ENCODE measurements at places on chromosomes 16 and 17.

GRCh38 chr17:30244853-30245385 is 9.4 kb upstream of the SLC6A4 start:
- DNase-seq = no peak

- DNase-seq = no peak
Measured at GRCh38 chr16:66352304-66352703, 14.2 kb upstream of the CDH5 start.

DNA sequence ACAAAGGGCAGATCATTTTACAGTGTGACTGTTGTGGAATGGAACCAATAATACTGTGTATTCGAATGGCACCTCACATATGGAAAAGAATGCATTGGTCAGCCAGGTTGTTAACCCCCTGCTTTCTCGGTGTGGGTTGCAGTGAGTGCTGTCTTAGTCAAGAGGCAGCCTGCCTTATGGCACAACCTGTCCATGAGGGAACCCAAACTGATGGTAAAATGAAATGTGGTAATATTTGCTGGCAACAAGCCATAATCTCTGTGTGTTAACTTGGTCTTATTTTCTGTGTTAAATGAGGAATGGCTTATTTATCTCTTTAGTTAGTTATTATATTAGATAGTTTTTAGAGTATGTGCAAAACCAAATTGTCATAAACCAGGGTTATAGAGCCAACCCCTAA is 81.6 kb downstream of the TMC6 start:
- no peak for DNase-seq

DNA sequence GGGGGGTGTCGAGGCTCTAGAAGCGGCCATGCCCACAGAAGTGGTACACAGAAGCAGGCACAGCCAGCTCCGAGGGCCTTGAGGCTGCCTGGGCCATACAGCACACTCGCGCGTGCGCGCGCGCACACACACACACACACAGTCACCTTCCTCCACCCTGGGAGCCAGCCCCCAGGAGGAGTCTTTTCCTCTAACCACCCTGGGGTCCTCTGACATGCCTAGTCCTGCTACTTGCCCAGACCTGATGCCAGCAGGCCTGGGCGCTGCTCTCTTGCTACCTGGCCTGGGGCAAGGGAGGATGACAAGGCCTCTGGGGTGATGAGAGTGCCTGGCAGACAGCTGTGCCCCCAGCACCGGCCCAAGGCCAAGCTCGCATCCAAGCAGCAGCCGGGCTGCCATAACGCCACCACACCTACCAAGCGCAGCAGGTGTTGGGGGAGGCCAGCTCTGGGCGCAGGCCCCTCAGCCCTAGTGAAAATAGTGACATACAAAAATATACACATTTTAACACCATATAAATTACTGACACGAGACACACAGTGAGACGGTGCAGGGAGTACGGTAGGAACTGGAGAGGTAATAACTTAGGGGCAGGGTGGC is 41.1 kb downstream of the TSC2 start:
- DNase-seq = no peak

DNA sequence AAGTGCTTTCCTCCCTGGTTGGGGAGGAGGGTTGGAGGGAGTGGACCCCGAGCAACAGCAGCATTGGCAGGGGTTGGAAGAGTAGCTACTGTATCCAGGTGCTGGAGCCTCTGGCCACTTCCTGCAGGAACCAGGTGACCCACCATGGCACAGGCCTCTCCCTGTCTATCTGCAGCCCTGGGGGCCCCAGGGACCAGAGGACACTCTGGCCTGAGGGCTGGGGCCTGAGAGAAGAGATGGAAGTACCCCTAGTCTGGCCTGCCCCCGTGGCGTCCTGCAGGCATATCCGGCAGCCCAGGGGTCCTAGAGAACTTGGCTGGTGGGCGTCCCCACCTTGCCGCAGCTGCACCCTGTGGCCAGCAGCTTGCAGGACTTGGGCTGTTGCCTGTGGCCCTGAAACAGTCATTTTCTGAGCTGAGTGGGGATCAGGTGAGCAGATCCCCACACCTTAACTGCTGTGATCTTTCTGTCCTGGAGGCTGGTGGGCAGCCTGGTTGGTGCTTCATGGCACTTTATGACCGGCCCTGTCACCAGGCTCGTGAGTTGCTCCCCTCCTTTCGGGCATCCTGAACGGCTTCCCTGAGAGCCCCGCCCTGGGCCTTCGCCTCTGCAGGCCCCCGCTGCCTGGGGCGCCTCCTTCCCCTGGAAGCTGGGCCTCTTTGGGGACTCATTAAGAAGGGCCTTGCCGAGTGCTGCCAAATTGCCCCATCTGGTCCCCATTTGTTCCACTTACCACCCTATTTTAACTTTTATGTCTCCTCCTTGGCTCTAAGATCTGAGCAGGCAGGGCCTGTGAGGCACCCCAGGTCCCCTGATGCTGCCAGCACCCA is 298.6 kb downstream of the SEC14L1 start:
- DNase-seq = no peak

GRCh38 chr16:55678161-55678821 is 22.5 kb downstream of the SLC6A2 start:
- no peak for DNase-seq

GRCh38 chr17:51995797-51996403 is 162.6 kb downstream of the CA10 start:
- no peak for DNase-seq

GRCh38 chr16:1027501-1027815 is 45.1 kb upstream of the SSTR5 start:
- no peak for DNase-seq

DNA sequence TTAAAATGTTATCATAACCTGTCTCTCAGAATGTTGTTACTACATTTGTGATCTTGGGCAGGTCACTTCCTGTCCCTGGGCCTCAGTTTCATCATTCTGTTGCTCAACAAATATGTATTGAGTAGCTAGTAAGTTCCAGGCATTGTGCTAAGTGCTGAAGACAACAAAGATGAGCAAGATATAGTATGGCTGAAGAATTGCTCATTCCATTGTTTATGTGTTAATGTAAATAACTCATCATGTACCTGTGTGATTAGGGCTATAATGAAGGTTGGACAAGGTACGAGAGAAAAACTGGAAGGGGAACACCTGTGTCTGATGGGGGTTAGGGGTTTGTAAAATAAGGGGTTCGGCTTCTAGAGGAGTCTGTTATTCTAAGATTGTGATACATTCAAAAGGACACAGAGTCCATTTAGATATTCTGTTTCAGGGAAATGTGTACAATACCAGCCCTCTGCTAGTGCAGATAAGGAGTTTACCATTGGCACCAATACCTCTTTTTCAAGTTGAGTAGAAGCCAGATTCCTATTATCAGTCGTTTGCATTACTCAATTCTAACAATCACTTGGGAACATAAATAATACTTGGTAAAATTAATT is 20.0 kb downstream of the TUBG1 start:
- DNase-seq = no peak

DNA sequence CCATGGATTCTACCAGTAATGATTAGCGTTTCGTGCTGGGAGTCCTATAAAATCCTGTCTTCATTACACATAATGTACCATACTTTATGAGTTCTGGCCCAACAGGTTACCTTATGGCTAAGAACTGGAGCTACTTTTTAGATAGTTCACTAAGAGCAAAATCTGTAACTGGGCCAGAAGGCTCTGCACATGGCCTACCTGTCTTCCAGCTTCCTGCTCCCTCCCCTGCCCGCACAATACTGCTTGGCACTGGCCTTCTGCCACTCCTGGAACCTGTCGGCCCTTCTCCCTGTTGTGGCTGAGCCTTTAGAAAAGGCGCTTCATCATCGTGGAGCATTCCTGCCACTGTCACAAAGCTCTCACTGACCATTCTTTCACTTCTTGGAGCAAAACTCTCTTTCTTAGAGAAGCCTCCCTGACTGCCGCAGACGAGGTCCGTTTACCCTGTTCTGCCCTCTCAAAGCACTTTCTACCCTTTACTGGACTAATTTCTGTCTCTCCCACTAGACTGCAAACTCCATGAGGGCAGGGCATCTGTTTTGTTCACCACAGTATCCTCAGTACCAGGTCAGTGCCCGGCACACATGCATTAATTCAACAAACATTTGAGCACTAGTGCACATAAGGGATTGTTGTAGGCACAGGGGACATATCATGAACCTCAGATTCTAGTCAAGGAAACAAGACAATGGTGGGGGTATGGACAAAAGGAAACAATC is 116.5 kb downstream of the PARN start:
- DNase-seq = no peak

DNA sequence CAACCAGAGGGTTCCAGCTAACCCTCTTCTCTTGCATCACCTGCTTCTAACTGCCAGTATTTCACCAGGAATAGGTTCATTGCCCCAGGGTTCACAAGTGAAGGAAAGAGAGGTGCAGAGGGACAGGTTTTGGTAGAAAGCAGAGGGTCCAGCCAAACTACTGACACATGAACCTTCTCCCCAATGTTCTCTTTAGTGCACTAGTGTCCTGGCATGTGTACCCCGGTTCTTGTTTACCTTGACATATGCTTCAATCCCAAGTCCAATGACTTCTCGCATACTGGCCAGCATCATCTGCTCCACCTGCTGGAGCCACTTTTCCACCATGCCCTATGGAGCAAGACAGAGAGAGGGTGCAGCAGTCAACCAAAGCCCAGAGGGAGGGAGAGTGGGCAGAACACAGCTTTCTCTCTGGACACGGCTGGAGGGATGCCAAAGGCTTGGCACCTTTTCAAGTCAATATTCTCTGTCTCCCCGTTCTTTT is 90.6 kb downstream of the DNAH3 start:
- no peak for DNase-seq

- no peak for DNase-seq
Measured at GRCh38 chr16:12296991-12297390, 320.5 kb downstream of the SNX29 start.

GRCh38 chr16:3022208-3022683 is 1.5 kb downstream of the HCFC1R1 start:
- peak; percentile 31 for DNase-seq

DNA sequence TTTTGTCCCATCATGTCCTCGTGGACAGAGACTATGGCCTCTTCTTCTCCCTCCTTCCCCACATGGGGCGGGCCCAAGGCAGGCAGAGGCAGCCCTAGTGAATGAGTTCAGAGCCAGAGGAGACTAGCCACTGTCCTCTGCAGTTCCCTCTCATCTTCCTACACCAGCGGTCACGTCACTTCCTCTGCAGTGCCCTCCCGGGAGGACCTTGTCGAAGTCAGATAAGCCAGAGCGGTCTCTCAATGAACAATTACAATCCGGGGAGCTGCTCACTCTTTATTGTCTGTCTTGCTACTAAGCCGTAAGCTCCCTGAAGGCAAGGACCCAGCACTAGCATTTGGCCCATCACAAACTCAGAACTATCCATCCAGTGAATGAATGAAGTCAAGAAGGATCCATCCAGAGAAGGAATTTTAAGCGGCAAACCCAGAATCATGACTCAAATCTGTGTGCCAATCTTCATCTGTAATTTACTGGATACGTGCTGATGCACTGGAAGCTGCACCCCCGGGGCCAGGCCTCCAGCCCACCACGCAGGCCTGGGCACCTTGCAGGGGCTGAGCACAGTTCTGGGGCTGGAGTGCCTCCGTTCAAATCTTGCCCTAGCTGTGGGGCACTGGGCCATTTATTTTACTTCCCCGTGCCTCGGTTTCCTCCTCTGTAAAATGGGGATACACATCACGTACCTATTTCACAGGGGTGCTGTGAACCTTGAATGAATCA is 18.1 kb downstream of the ZNF423 start:
- no peak for DNase-seq

DNA sequence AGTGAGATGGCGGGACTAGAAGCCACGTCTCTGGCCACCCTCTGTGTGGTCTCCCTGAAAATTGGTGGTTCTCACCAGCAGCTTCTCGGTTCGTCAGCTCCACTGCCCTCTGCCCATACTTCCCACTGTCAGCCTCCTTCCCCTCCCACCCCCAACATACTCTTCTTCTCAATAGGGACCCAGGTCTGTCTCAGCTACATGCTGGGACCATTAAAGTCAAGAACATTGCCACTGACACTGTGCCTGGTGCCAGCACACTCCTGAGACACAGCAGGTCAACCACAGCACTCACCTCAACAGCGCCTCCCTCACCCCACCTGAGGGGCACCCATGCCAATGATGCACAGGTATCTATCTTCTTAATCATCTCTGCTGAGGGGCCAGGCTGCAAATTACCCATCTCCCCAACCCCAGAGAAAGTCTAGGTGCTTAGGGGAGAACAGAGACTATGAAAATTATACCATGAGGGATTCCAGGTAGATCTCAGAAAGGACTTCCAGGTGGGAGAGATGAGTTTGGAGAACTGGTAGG is 1.3 kb downstream of the PLXDC1 start:
- no peak for DNase-seq

GRCh38 chr17:57442914-57443571 is 186.7 kb downstream of the MSI2 start:
- DNase-seq = no peak

- DNase-seq = peak; percentile 33
Measured at GRCh38 chr17:55448681-55449080, 27.0 kb upstream of the MMD start.

- peak; percentile 81 for DNase-seq
Measured at GRCh38 chr17:46212634-46213435, 19.6 kb upstream of the KANSL1 start.

GRCh38 chr17:28983286-28984230 is 22.3 kb downstream of the SEZ6 start:
- DNase-seq = peak; percentile 92

GRCh38 chr17:69176457-69176795 is 34.7 kb upstream of the ABCA6 start:
- no peak for DNase-seq

- DNase-seq = peak; percentile 43
Measured at GRCh38 chr16:10876799-10877341, at the start of gene CIITA. Gene CIITA (plus strand): TSS chr16:10877202. CDS start chr16:10877331, 129 bp downstream.

- DNase-seq = no peak
Measured at GRCh38 chr17:75774471-75774990, 9.5 kb upstream of the GALK1 start.

GRCh38 chr17:33520426-33521330 is 227.6 kb upstream of the ASIC2 start:
- DNase-seq = no peak

DNA sequence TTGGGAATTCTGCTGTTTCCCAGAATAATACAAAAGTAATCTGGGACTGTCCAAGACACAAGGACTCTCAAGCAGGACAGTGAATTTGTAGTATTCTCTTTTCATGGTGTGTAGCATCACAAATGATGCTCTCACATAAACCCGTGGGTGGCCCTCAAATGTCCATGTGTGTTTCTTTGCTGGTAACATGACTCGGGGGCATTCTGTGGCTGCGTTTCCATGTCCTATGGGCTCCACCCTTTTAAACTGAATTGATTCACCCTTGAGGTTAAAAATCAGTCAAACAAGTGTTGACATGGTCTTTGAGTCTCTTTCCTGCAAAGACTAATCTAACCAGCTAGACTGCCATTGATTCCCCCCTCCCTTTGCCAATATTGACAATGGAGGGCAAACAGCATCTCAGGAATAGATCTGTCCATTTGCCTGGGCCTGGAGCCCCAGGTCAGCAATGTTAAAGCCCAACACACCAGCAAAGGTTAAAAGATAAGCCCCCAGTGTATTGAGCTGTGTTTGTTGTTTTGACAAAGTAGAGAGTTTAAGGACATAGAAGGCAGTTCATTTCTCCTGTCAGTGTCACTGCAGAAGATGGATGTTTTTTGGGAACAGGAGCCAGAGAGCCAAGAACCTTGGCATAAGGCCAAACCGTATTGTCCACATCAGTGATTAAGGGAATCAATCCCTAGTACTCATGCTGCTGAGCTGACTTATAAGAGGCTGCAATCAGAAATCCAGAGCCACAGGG is 117.1 kb upstream of the COX10 start:
- no peak for DNase-seq

GRCh38 chr16:49978569-49979326 is 46.3 kb upstream of the CNEP1R1 start:
- DNase-seq = no peak

- DNase-seq = no peak
Measured at GRCh38 chr16:67088551-67088950, 21.2 kb upstream of the PHAF1 start.
